ENCODE measurements at places on chromosomes 7 and 10. TPM values are rescaled to one million over a fixed set of nuclear protein-coding genes. Genes with fewer than 3 reads are reported as not detected.

The C10orf71 gene
- total RNA-seq: not detected

The LYZL2 gene
- total RNA-seq: not detected

The CPA4 gene
- total RNA-seq: not detected

The OIT3 gene
- total RNA-seq: not detected

The ARMS2 gene
- not detected for total RNA-seq

The ATE1 gene
- total RNA-seq: 27.7 TPM

The FEZF1 gene
- not detected for total RNA-seq

The AMPH gene
- total RNA-seq: not detected

The TDRD1 gene
- 0.24 TPM for total RNA-seq

The STMP1 gene
- 20.0 TPM for total RNA-seq
